Stimulated activated CD8-positive, alpha-beta memory T cell treated with anti-CD3 and anti-CD28 coated beads, Interleukin-4, amount 100 ng/mL, for 1 hour (primary cell): ENCODE measurements at places on chromosomes 12 and 14.
A peak's percentile ranks its signal among the peaks of the same experiment; 100 is the strongest.

DNA sequence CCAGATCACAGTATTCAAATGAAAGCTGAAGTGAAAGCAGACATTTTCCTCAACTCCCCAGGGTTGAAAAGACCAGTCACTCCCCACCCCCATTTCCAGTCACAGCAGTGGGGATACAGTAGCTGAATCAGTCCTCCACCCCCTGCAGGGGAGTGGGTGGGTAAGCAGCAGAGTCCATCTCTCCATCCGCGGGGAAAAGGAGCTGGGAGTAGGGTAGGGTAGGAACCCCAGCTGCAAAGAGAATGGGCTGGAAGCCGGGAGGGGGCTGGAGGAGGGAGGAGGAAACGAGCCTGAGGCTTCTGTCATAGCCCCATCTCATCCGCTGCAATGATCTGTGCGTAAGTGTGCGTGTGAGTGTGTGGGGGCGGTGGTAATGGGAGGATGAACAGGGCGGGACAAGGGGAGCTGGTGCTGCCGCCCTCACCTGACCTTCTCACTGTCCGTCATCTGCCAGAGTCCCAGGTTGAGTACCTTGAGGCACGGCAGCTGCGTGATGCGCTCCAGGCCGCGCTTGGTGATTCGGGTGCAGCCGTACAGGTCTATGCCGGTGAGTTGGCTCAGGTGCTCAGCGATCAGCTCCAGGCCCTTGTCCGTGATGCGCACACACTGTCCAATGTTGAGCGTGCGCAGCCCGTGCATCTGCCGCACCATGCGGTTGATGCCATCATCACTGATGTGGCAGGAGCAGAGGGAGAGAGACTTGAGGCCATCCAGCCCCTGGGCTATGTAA is 1.8 kb downstream of the FBXL14 start:
- no peak for DNase-seq

- no peak for DNase-seq
Measured at GRCh38 chr14:83779266-83779665, 1750.7 kb upstream of the FLRT2 start.

- DNase-seq = no peak
Measured at GRCh38 chr12:28089338-28089737, 100.9 kb upstream of the CCDC91 start.

DNA sequence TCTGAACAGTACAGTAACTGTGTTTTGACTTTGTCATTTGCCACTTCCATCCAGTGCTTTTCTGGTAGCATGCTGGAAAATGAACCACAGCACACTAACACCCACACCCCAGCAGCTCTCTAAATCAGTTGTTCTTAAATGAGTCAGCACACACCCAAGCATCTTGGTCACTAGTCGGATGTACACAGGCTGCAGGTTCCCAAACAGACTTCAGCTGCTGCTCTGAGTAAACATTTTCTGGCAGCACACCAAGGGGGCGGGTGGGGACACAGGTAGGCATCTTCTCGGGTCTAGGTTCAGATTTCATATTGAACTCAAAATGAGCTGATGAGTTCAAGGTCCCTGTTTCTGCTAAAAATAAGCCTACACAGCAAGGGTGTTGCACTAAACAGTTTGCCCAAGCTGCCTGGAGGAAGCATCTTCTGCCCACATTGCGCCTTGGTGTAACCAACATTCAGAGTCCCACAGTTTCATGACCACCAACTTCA is 39.8 kb downstream of the IFNG start:
- DNase-seq = peak; percentile 7

GRCh38 chr14:38721822-38722431 is 381.1 kb downstream of the SEC23A start:
- DNase-seq = no peak

DNA sequence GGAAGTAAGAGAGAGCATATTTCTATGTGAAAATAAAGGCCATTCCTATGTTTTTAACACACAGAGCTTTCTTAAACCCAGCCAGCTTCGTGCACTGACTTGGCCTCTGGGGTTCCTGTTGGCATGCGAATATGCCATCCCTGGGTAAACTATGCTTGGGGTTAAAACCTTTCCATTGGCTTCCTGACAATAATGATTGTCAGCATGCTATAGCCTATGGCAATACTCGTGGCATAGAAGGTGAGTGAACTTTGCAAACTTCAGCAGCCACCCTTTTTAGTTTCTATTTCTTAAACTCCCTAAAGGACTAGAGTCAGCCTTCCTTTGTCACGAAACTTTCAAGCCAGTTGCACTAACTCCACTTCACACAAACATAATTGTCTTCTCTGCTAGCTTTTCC is 148.4 kb upstream of the RGS6 start:
- DNase-seq = no peak

- DNase-seq = no peak
Measured at GRCh38 chr12:94982456-94982855, 21.0 kb downstream of the NDUFA12 start.

DNA sequence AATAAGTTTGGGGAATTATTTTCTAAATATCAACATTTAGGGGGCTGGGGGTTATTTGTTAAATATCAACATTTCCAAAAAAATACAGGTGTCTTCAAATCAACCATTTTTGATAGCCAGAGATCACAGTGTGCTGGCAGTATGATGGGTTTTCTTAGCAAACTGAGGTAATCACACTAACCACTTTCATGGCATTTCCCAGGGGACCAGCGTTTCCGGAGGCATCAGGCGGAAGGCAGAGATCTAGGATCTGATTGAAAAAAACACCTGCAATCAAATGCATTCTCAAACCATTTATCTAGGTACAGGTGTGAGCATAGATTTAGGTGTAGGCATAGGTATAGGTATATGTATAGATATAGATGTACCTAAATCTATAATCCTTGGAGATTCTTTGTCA is 34.6 kb downstream of the GLRX5 start:
- DNase-seq = no peak

DNA sequence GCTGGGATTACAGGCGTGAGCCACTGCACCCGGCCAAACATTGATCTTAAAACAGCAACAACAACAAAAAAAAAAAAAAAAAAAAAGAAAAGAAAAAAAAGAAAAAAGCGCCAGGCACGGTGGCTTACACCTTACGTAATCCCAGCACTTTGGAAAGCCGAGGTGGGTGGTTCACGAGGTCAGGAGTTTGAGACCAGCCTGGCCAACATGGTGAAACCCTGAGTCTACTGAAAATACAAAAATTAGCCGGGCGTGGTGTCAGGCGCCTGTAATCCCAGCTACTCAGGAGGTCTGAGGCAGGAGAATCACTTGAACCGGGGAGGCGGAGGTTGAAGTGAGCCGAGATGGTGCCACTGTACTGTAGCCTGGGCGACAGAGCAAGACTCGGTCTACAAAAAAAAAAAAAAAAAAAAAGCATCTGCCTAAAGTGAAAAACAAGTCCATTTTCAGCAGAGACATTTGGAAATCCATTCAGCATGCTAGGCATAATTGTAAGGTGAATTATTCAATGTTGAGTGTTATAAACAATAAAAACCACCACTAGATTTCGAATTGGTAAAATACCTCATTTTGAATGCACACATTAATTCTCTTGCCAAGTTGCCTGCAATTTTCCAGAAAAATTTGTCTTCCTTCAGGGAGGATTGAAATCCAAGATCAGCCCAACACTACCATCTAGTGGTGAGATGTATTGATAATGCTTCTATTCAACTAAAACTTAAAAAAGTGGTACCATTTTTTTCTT is 8.0 kb upstream of the CERS5 start:
- DNase-seq = no peak

- no peak for DNase-seq
Measured at GRCh38 chr12:6791931-6792520, 2.7 kb downstream of the CD4 start.

DNA sequence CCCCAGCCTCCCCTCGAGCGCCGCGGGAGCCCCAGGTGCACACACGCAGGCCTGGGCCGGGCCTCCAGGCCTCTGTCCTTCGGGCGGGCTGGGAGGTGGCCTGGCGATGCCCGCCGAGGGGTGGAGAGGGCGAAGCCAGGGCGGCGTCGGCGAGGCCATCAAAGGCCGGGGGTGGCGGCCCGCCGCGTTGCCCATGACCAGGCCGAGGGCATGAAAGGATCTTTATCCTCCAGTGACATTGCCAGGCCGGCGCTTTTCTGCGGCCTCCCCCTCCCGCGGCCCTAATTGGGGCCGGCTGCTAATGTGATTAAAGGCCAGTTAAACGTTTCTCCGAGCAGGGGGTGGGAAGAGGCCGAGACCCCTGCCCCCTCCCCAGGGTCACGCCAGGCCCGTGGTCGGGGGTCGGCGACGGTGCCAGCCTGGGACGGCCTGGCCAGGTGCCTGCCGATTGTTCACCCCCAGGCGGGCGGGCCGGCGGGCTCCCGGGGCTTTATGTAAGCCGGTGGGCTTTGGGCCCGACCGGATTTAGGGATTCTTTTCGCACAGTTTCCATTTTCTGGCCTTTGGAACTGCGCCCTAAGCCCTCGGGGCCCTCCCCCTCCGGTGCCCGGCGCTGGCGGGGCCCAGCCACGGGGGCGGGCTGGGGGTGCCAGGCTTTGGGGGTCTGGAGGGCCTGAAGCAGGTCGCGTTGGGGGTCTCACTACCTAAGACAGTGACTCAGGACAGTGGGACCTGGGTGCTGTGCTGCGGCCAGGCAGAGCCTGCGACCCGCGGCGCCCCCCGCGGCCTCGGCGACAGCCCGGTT is 103.2 kb upstream of the DIO3 start:
- no peak for DNase-seq

GRCh38 chr12:30847259-30847658 is 79.3 kb upstream of the TSPAN11 start:
- no peak for DNase-seq
